OCI-M1 (cell line): ENCODE measurements at places on chromosomes 7 and 10.

DNA sequence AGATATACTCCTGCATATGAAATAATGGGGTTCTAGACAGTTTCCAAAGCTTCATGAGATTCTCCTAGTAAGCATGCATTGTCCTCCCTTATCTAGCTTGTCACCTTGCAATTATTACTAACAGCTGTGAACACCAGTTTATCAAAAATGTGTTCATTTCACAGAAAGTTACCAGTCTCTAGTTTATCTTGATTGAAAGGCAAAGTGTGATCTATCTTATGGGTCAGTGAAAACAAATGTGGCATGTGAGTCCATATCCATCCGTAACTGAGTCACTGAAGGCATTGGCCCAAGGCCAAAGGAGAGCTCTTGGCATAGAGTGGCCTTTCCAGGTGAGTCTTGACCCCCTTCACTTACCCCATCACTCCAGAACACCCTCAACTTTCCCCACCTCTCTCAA lies 53.2 kb downstream of the GSAP start:
- DNase-seq: peak; percentile 64

DNA sequence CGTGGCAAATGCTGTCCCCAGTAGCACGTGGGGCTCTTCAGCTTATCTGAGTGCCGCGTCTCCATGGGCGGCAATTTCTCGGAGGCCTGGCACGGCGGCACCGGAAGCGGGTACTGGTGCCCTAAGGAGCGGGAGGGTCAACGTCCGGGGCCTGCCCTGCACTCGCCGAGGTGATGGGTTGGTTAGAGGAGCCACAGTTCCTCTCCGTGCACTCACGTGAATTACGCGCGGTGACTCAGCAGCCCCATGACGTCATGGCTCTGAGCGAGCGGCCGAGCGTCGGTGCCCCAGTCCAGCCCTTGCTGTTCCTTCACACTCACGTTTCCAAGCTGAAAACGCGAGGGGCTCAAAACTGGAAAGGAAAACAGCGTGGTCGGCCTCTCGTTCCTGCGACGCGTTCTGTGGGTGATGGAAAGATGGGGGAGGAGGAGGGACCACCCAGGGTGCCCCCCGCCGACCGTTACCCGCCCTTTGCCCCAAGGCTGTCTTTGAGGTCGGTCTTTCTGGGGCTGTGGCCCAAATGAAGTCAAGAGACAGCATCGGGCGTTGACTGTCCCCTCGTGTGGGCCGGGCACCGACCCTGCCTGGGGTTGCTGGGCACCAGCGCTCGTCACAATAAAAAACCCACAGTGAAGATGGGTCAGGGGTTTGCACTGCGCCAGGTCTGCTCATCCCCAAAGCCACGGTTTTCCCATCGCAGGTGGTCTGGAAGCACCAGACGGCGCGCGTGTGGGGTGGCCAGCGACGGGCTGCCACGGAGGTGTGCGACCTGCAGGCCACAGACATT lies 70.4 kb upstream of the CFAP46 start:
- DNase-seq: no peak

DNA sequence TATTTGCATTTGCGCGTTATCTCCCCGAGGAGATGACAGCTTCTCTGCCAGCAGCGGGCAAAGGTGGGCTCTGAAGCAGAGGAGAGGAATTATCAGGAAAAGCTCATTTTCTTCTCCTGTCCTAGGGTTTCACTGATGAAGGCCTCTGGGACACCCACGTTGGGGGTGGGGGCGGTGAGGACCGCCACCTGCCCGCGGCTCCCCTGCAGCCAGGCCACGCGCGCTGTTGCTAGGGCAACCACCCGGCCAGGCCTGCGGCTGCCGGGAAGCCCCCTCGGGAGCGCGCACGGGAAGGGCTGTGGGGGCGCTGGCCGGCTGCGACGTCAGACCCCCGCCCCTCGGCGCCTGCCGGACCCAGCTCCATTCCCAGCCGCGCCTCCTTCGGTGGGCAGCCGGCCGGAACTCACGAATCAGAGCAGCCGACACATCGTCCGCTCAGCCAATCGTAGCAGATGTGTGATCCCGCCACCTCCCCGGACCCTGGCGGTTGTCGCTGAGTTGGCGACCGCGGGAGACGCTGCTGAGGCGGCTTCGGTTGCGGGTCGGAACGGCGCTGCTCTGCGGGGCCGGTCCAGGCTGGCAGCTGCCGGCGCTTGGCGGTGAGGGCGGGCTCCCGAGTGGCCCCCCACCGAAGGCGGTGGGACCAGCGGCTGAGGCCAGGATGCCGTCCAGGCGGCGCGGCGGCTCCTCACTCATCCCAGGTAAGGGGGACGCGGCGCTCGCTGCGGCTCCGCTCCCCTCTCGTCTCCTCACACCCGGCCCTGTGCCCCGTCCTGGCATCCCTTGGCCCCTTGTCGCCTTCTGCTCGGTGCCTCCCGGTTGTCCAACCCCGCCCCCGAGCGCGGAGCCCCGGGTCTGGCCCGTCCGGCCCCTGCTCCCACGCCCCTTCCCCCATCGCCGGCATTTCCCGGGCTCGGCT lies at the start of gene TPST1:
Gene TPST1, plus strand, starts transcription at position 513 of the 919 bp plus-strand sequence. CDS start 35,092 bp downstream, outside the sequence.
- peak; percentile 94 for DNase-seq

DNA sequence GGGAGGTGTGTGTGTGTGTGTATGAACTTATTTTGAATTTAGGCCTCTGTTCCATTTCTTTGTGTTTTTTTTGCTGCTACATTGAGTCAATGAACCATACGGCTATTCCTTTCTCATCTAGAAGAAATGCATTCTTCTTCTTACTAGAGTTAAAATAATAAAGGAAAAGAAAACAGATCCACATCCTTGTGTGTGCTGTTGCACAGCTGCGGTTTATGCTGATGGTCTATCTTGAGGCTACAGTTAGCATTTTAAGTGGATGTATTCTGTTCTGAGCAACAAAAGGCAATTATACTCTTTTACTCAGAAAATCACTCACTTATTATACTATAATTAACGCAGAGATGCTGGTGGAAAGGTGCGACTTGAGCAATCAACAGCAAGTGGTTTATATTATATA lies 615.0 kb upstream of the MBL2 start:
- no peak for DNase-seq

DNA sequence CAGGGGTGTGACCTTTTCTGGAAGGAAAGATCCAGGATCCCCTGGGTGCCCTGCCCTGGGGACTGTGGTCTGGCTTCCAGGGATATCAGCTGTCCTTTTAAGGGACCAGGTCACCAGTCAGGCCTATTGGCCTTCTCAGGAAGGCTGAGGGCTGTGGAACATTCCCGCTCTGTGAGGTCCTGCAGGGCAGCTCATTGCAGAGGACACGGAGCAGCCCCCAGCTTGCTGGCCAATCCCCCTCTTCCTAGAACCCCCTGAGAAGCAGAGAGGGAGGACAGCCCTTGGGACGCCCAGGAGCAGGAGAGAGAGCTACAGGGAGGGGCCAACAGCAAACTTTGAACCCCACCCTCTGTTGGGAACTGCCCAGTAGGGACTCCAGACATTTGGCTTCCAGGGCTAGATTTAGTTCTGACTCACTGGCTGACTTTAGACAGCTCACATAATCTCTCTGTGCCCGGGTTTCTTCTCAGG lies 67.9 kb upstream of the COL13A1 start:
- DNase-seq: peak; percentile 34

GRCh38 chr7:96359876-96360275 lies 38.0 kb upstream of the SLC25A13 start:
- DNase-seq: no peak

DNA sequence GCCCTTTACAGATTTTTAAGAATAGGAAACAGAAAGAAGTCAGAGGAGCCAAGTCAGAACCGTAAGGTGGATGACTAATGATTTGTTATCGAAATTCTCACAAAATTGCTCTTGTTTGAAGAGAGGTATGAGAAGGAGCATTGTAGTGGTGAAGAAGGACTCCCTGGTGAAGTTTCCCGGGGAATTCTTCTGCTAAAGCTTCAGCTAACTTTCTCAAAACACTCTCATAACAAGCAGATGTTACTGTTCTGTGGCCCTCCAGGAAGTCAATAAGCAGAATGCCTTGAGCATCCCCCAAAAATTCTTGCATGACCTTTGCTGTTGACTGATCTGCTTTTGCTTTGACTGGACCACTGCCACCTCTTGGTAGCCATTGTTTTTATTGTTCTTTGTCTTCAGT lies 152.9 kb downstream of the HGF start:
- no peak for DNase-seq

DNA sequence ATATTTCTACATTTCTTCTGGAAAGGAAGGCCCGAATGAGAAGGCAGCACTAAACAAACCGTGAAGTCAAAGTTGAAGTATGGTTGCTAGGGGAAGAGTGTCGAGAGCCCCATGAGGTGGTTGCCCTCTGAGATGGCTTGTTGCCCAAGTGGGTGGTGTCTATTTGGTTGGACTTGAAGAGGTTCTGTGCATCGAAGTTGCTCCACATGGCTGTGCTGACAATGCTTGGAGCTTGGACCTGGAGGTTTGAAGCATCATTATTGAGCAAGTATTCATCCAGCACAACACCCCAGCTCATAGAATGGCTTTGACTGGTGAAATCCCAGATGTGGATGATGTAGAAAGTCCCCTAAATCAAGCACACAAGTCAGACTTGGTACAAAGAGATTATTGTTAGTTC lies 165.2 kb upstream of the CDCA7L start:
- DNase-seq: no peak

DNA sequence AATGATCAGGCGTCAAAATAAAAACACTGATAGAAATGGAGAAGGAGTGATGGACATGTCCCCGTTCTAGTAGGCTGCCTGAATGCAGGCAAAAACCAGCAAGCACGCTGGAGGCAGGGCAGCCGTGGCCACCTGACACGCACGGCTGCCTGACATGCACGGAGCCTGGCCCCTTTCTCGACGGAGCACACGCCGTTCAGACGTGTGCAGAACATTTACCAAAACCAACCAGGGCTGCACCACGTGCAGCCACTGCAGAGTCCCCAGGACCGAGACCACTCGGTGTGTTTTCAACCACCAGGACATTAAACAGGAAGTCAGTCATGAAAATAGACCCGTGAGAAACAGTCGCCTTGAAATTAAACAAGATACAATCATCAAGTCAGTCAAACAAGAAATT lies 61.9 kb upstream of the NKX6-2 start:
- no peak for DNase-seq

GRCh38 chr7:119640861-119641260 lies 632.1 kb upstream of the KCND2 start:
- DNase-seq: peak; percentile 10
